Stimulated activated CD4-positive, alpha-beta T cell treated with anti-CD3 and anti-CD28 coated beads, Interleukin-2, amount 100 ng/mL, for 24 hours (primary cell): ENCODE measurements at places on chromosomes 11 and 22.

DNA sequence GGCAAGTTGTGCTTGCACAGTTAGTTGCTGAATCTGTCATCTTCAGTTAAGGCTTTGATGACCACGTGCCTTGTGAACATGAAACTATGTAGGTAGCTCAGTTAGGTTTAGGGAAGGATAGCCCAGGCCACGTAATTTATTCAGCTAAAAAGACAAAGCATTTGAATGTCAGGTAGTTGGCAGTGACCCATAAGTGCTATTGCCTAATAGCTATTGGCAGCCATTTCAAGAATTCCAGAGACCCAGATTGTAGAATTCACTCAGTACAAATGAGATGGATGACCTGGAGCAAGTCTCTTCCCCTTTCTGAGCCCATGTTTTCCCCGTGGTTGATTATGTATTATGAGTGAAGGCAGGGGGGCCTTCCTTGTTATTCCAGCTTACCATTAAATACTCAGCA is 265.3 kb upstream of the ANO5 start:
- DNase-seq, result no peak

DNA sequence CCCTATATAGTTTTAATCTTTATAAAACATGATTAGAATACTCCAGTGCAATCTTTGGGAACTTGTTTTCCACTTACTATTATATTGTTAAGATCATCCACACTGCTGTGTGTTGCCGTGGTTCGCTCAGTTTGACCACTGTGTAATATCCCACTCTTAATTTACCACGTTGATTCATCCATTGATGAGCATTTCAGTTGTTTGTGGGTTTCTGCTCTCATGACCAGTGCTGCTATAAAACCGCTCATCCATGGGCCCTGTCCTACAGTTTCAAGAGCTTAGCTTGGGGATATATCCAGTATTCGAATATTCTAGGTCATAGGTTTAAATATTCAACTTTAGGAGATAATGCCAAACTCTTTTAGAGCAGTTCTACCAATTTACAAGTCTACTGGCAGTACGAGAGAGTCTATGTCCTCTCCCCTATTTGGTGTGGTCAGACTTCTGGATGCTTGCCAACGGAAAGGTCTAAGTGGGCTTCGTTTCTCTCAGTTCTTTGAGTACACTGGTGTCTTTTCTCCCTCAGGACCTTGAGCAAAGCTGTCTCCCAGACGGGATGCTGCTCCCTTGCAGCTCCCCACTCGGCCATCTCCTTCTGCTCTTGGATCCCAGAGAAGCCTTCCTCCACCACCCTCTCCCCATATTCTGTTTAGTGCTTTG is 94.9 kb upstream of the ALX4 start:
- no peak for DNase-seq

- DNase-seq, result no peak
Observed at GRCh38 chr11:67492069-67492727, 9.4 kb downstream of the AIP start.

GRCh38 chr22:46958658-46959057 is 196.2 kb downstream of the TBC1D22A start:
- DNase-seq, result no peak

GRCh38 chr22:31092161-31092560 is 11.0 kb downstream of the SMTN start:
- DNase-seq, result no peak

GRCh38 chr11:65575568-65576231 is at the start of gene EHBP1L1:
EHBP1L1 (plus strand) TSS chr11:65576053; CDS start chr11:65576303, 250 bp downstream.
- DNase-seq, result peak; percentile 84

DNA sequence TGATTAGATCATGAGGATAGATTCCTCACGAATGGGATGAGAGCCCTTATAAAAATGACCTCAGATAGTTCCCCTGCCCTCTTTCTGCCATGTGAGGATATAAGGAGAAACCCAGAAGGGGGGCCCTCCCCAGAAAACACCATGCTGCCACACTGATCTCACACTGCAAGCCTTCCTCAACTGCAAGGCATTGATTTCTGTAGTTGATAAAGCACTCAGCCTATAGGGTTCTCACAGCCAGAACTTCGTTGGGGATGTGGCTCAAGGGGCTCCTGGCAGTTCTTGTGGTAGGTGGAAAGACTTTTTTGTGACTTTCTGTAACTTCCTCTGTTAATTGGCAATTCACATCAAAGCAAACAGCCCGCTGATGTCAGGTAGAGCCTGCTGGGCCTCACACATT is 108.9 kb downstream of the CD44 start:
- no peak for DNase-seq

DNA sequence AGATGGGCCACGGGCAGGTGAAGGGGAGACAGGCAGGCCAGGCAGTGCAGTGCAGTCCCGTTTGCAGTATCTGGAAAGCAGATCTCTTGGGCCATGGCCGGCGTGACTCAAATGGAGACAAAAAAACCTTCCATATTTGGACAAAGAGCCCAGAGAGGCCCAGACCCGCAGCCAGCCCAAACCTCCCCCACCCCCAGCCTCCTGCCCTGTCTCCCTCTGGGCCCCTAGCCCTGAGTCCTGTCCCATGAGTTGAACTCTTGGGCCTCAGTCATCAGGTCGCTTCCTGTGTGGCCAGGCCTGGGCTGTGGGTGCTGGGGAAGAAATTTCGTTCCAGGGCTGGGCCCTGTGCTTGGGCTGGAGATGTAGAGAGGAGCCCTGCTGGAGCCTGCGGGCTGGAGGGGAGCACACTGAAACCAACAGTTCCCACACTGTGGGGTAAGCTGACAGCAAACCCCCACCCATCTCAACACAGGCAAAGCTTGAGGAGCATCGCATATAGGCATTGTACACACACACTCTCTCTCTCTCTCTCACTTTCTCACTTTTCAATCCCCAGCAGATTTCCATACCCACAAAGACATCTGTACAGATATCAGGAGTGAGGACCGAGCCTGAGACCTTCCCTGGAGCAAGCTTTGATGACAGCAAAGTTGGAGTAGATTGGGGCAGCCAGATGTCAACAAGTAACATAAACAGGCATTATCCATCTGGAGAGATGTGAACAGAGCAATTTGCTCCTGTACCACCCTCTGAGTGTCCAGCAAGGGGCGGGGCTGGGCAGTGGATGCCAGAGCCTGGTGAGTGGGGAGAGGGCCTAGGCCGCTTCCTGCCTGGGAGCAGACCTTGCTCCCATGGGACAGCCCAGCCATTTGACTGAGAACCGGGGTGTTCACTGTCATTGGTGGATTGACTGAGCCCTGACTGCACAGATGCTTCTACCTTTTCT is 17.2 kb downstream of the ARHGEF17 start:
- DNase-seq, result no peak

GRCh38 chr11:99148352-99148751 is 127.6 kb downstream of the CNTN5 start:
- no peak for DNase-seq

GRCh38 chr22:49850021-49850911 is 3.4 kb upstream of the ZBED4 start:
- no peak for DNase-seq

GRCh38 chr11:62543680-62544444 is 2.7 kb downstream of the AHNAK start:
- DNase-seq, result no peak

DNA sequence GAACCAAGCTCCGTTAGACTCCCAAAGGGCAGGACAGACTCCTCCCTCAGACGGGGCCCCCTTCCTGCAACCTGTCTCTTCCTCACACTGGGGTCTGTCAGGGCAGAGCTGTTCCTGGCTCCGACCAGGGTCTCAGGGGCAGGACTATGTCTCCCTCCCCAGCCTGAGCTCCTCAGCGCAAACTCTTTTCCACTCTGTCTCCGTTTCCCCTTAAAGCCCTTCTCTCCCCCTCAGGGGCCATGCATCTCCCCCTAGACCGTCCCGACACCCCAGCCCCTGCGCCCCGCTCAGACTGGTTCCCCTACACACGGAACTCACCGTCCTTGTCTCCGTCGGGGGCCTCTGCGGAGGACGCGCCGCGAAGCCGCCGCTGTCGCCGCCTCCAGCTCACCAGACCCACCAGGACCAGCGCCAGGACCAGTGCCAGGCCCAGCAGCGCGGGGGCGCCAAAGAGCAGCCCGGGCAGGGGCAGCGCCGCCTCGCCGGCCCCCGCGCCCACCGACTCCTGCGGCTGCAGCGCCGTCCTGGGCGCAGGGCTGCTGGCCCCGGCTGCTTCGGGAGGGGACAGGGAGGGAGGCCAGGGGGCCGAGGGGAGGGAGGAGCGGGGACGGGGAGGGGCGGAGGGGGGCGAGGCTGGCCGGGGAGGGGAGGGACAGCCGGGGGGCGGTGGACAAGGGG is 684 bp downstream of the TNFRSF13C start:
- peak; percentile 82 for DNase-seq

GRCh38 chr22:32897400-32897799 is 95.9 kb downstream of the TIMP3 start:
- DNase-seq, result no peak

DNA sequence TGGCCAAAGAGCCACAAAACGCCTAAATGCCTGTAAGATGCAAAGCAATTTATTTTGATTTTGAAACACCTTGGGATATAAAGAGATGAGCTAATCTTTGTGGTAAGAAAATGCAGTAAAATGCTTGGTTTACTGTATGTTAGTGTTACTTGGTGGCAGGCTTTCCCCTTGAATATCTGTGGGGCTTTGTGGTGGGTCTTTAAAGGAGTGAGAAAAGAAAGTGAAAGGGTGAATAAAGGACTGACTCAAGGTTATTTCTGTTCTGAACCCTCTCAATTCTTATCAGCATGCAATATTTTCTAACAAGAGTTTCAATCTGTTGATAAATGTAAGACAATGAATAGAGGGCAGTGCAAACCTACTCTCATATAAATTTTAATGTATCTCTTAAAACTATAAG is 1555.9 kb upstream of the RAG2 start:
- no peak for DNase-seq

DNA sequence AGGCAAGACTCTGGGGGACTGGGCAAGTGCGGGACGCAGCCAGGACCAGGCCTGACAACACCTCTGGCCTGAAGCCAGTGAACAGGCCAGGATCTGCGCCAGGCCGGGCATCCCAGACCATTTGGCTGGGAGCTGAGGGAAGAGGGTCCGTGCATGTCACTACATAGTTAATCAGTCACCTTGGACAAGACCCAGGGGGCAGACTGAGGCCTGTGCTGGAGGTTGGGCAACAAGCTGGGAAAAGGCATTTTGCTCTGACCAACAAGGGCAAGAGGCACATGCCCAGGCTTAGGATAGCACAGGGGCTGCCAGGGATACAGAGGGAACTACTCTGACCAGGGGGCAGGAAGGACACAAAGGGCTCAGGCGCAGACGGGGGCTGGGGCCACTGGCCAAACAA is 7.0 kb upstream of the CHADL start:
- DNase-seq, result no peak

GRCh38 chr11:117375960-117376359 is 48.3 kb downstream of the CEP164 start:
- no peak for DNase-seq

- DNase-seq, result no peak
Observed at GRCh38 chr11:107043242-107044006, 25.1 kb upstream of the GUCY1A2 start.

- no peak for DNase-seq
Observed at GRCh38 chr11:8281266-8281665, 17.6 kb upstream of the LMO1 start.

- DNase-seq, result no peak
Observed at GRCh38 chr11:12685229-12685628, 11.0 kb downstream of the TEAD1 start.

DNA sequence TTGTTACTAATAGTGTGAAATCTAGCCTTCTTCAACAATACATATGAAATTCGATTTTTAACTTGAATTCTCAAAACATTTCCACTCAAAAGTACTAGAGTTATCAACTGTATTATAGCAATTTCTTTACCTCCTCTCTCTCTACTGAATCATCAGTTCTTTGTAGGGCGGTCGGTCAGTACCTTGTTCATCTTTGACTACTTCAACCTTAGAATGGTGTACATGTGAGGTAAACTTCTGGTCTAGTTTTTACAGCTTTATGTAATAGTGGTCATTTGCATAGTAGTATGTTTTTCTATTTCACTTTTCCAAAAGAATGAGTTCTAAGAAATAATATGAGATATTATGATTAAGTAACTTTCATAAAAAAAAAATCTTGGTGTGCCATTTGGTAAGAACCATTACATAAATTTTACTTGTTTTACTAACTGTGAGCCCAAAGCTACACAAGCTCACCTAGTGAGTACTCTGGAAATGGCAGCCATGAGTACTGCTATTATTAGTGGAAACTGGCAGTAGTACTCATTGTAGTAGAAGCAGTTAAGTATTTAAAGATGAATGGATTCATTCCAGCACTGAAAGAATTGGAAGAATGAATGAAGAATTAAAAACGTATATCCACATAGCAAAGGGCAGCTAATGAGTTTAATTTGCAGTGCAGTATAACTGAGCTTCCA is 30.1 kb downstream of the SESN3 start:
- no peak for DNase-seq

GRCh38 chr22:42586381-42586780 is 28.3 kb downstream of the POLDIP3 start:
- no peak for DNase-seq

- no peak for DNase-seq
Observed at GRCh38 chr22:37657590-37658132, 862 bp upstream of the PDXP start.

DNA sequence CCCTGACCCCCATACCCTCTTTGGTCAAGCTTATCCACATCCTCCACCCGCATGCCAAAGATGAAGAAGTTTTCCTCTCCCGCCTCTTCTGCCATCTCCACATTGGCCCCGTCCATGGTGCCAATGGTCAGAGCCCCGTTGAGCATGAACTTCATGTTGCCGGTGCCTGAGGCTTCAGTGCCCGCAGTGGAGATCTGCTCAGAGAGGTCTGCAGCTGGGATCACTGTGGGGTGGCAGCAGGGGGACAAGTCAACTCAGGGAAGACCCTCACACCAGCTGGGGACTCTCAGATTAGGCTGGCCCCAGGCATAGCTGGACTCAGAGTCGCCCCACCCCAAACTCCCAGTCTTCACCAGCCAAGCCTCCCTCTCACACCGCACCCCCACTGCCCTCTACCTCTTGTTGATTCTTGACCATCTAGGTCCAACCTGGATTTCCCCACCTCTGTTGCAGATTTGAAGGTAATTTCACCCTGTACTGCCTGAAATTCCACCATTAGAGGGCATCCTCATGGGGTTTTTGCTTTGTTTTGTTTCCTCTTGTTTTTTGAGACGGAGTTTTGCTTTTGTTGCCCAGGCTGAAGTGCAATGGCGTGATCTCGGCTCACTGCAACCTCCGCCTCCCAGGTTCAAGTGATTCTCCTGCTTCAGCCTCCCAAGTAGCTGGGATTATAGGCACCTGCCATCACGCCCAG is 6.6 kb upstream of the RASGRP2 start:
- DNase-seq, result no peak

GRCh38 chr11:88689548-88690240 is 352.2 kb upstream of the CTSC start:
- DNase-seq, result no peak

- DNase-seq, result peak; percentile 41
Observed at GRCh38 chr22:44664149-44664548, 37.9 kb upstream of the PRR5 start.

- DNase-seq, result no peak
Observed at GRCh38 chr22:47539374-47539773, 776.9 kb downstream of the TBC1D22A start.
